ENCODE measurements at places on chromosomes 1 and 21. TPM values are rescaled to one million over a fixed set of nuclear protein-coding genes. Genes with fewer than 3 reads are reported as not detected.
A peak's percentile ranks its signal among the peaks of the same experiment; 100 is the strongest.

The PRSS38 gene
- total RNA-seq = not detected

The LSS gene
- total RNA-seq = 22.7 TPM

DNA sequence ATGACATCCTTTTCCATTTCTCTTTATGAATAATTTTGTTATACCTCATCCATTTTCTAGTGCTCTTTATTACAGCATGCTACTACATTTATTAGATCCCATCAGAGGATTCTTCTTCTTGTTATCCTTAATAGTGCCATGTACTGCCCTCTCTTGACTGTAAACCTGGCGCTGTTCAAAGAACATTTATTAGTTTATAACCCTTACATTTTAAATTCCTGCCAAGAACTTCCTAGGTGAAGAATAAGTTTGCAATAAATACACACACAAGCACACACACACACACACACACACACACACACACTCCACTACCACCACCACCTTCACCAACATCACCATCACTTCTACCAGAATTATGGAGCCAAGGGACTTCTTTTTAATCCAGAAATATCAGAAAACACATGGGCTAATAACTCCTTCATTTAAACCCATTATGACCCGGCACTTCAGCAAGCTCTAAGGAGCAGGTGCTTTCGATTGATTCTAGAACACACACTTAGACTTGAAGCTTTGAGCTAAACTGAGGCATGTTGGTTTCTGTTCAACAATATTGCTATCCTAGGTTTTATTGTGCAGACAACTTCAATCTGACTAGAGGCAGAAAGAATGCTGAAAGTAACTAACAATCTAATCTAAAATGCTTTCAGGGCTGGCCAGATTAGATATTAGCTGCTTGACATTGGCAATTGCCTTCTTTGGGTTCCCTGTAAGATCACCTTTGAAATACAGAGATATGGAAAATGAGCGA, 556.8 kb downstream of the LMO4 start:
- H3K4me1 ChIP-seq = no peaks in the 10 kb centered on the region
- H3K4me3 ChIP-seq = no peak overlapping the region
- H3K27ac ChIP-seq = no peak overlapping the region
- DNase-seq = no peak
- H3K27me3 ChIP-seq = peaks cover 3% of the 10 kb centered on the region

- H3K27me3 ChIP-seq = no peaks in the 10 kb centered on the region
- peak; percentile 7 for DNase-seq
- no peak overlapping the region for H3K27ac ChIP-seq
- peaks cover 36% of the 10 kb centered on the region for H3K4me1 ChIP-seq
- peaks cover 18% of the 10 kb centered on the region for H3K36me3 ChIP-seq
Observed at GRCh38 chr1:205594846-205595245, 37.0 kb downstream of the ELK4 start.

DNA sequence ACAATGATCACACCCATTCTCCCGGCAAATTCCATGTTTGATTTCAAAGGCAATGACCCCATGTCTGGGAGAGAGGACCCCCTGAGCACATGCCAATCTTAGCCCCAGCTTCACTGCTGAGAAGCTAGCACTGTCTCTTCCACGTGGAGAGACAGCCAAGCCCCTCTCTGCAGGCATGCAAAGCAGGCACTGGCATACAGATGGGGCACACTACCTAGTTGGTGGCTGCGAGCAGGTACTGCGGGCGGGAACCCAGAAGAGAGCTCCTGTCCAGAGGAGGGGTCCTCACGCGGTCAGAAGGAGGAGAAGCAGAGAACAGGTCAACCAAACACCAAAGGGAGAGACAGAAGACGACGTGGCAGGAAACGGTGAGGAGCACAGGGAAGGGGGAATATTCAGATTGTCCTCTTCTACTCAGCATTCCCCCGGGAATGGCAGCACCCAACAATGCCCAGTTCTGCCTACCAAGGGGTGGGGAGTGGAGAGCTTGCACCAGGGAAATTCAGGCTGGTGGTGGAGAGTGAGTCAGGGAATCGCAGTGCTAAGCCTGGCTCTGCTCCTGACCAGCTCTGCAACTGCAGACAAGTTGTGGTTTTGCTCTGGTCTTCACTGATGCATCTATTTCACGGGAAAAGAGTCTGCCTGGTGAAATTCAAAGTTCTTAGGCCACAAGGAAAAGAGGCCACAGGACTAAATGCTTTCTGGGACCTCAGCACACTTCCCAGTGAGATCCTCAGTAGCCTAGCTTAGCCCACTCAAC, 48.1 kb upstream of the GOLT1A start:
- no peak overlapping the region for H3K4me3 ChIP-seq
- no peak for DNase-seq
- no peaks in the 10 kb centered on the region for H3K36me3 ChIP-seq
- no peaks in the 10 kb centered on the region for H3K27me3 ChIP-seq

The TATDN3 gene
- 19.2 TPM for total RNA-seq

DNA sequence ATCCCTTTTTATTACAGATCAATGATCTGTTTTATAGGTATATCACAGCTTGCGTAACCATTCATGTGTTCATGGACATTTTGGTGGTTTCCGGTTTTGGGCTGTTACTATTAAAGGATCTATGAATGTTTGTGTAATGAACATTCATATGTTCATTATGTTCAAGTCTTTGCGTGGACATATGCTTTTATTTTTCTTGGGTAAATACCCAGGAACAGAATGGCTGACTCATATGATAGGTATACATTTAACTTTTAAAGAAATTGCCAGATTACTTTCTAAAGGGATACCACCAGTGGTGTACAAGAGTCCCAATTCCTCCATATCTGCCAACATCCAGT, 73.7 kb downstream of the SPATA46 start:
- H3K27me3 ChIP-seq = peaks cover 5% of the 10 kb centered on the region
- H3K4me1 ChIP-seq = no peaks in the 10 kb centered on the region
- no peak for DNase-seq
- H3K36me3 ChIP-seq = no peaks in the 10 kb centered on the region
- H3K4me3 ChIP-seq = no peak overlapping the region

GRCh38 chr1:54324251-54325140, 81.7 kb downstream of the SSBP3 start:
- no peaks in the 10 kb centered on the region for H3K27me3 ChIP-seq
- H3K4me3 ChIP-seq = no peak overlapping the region
- no peaks in the 10 kb centered on the region for H3K36me3 ChIP-seq
- no peak for DNase-seq

The CDC42BPA gene
- total RNA-seq = 2.1 TPM

- no peak for DNase-seq
- H3K27me3 ChIP-seq = peaks cover 19% of the 10 kb centered on the region
- H3K36me3 ChIP-seq = no peaks in the 10 kb centered on the region
Observed at GRCh38 chr1:20339811-20340457, 49.3 kb downstream of the VWA5B1 start.

The SLC6A17 gene
- 0.07 TPM for total RNA-seq

- H3K27ac ChIP-seq = no peak within 1 kb of the TSS
- no peak within 1 kb of the TSS for H3K4me3 ChIP-seq
- H3K4me1 ChIP-seq = peaks cover 13% of the 10 kb centered on the region
- H3K27me3 ChIP-seq = peaks cover 58% of the 10 kb centered on the region
- no peak for DNase-seq
Observed at GRCh38 chr1:228006786-228007048, at the start of gene WNT3A. Gene WNT3A, plus strand, starts transcription at chr1:228006998. Its CDS starts 131 bp downstream, at chr1:228007129.

- no peaks in the 10 kb centered on the region for H3K27me3 ChIP-seq
- no peak for DNase-seq
- no peaks in the 10 kb centered on the region for H3K36me3 ChIP-seq
- no peaks in the 10 kb centered on the region for H3K4me1 ChIP-seq
- H3K27ac ChIP-seq = no peak overlapping the region
Observed at GRCh38 chr1:244989813-244990212, 125.5 kb upstream of the HNRNPU start.

- no peak overlapping the region for H3K27ac ChIP-seq
- peaks cover 4% of the 10 kb centered on the region for H3K4me1 ChIP-seq
- H3K36me3 ChIP-seq = no peaks in the 10 kb centered on the region
- H3K4me3 ChIP-seq = no peak overlapping the region
- peaks cover 35% of the 10 kb centered on the region for H3K27me3 ChIP-seq
Observed at GRCh38 chr1:85460555-85461088, 4.3 kb downstream of the DDAH1 start.

GRCh38 chr1:185966471-185966870, 232.3 kb downstream of the HMCN1 start:
- DNase-seq = no peak
- H3K4me1 ChIP-seq = no peaks in the 10 kb centered on the region
- peaks cover 8% of the 10 kb centered on the region for H3K27me3 ChIP-seq
- H3K4me3 ChIP-seq = no peak overlapping the region
- no peak overlapping the region for H3K27ac ChIP-seq
